ENCODE measurements at places on chromosomes 13 and 19. TPM values are rescaled to one million over a fixed set of nuclear protein-coding genes. Genes with fewer than 3 reads are reported as not detected.

ZNF546 gene
- 2.5 TPM for total RNA-seq

SLC8A2 gene
- total RNA-seq = not detected

GRCh38 chr13:49246850-49247642 is 679 bp upstream of the CDADC1 start:
- no peak overlapping the region for H3K27ac ChIP-seq
- H3K27me3 ChIP-seq = no peaks in the 10 kb centered on the region
- no peak for DNase-seq
- H3K36me3 ChIP-seq = no peaks in the 10 kb centered on the region
- no peaks in the 10 kb centered on the region for H3K4me1 ChIP-seq

DNA sequence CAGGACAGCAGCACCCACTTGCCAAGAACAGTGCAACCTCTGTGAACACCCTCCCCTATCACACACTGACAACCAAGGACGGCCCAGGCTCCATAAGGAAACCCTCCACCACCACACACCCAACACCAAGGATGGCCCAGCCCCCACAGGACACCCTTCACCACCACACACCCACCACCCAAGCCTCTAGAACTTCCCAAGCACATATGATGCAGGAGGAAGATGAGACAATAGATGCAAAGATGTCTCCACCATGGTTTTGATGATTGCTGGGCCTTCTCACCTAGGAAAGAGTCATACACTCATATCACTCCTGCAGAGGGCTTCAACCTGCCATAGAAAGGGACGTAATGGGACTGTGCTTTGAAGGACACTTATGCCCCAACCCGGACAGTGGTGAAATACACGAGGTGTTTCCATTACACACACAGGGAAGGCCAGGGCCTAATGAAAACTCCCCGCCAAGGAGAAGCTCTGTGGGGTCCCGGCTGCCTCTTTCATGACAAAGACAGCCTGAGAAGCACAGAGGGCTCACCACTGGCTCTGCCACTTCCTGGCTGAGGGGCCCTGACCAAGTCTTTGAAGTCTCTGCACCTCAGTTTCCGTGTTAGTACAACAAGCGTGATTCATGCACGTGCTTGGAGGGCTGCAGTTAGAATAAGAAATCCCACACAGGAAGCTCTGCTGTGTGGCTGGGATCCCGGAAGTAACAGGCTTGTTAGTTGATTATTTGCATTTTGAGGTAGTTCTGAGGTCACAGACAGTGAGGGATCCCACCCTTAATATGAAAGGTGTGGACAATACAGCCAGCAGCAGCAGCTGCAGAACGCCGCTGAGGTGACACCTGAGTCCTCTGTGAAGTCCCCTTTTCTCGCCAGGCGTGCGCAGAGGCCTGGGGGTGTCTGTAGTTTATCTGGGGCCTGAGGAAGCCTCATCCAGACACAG is 61.9 kb upstream of the ATP12A start:
- no peak overlapping the region for H3K27ac ChIP-seq
- no peaks in the 10 kb centered on the region for H3K36me3 ChIP-seq
- DNase-seq = no peak
- H3K27me3 ChIP-seq = no peaks in the 10 kb centered on the region
- H3K4me1 ChIP-seq = no peaks in the 10 kb centered on the region

DNA sequence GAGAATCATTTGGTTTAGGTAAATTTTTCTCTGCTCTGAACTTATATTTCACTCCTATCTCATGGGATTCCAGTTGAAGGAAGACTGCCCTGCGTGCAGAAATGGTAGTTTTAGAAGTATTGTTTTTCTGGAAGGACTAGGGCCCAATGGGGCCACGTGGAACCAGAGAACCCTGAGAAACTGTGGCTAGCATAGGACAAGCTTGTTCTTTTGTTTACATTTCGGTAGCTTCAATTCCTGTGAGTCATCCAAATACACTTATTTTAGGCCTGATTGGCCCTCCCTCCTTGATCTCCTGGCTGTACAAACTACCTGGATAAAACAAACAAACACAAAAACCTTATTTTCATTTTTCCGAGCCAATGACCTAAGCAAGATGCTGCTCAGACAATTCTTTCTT is 124.0 kb downstream of the ITGBL1 start:
- H3K4me3 ChIP-seq = no peak overlapping the region
- H3K27me3 ChIP-seq = no peaks in the 10 kb centered on the region
- H3K4me1 ChIP-seq = peaks cover 43% of the 10 kb centered on the region

- H3K4me1 ChIP-seq = peaks cover 18% of the 10 kb centered on the region
- H3K27ac ChIP-seq = no peak overlapping the region
- no peaks in the 10 kb centered on the region for H3K36me3 ChIP-seq
Observed at GRCh38 chr19:10603084-10603872, 16.2 kb upstream of the AP1M2 start.

DNA sequence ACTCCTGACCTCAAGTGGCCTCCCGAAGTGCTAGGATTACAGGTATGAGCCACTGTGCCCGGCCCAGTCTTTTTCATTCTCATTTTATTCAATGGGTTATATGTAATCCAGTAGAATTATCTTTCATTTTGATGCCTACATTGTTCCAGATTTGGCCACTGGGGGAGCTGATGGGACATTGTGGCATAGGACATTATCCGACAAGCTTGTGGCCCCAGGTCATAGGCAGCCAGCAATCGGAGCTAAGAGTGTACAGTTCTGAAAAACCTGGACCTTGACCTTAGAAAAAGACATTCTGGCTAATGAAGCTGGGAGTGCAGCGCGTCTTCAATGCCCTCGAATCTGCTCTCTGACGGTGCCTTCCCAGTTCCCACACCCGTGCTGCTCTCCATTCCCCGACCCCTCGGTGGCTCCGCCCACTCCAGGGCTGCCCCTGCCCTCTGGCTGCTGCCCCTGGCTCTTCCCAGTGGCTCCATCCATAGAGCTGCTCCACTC is 108.7 kb downstream of the TEX29 start:
- H3K27me3 ChIP-seq = peaks cover 24% of the 10 kb centered on the region
- DNase-seq = peak; percentile 47
- H3K36me3 ChIP-seq = no peaks in the 10 kb centered on the region
- no peak overlapping the region for H3K4me3 ChIP-seq
- H3K4me1 ChIP-seq = no peaks in the 10 kb centered on the region
- no peak overlapping the region for H3K27ac ChIP-seq

CDX2 gene
- total RNA-seq = 0.62 TPM

DNA sequence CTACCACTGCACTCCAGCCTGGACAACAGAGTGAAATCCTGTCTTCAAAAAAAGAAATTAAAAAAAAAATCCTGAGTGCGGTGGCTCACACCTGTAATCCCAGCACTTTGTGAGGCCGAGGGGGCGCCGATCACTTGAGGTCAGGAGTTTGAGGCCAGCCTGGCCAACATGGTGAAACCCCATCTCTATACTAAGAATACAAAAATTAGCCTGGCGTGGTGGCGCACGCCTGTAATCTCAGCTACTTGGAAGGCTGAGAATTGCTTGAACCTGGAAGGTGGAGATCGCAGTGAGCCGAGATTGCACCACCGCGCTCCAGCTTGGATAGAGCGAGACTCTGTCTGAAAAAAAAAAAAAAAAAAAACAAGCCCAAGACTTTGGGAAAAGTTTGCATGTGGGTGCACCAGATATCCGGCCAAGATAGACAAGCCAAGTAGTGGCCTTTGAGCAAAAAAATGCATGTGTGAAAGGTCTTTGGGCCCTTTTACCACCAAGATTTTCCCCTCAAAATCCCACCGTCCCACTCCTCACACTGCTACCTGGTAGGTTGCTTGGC is 5.7 kb downstream of the DNAJB1 start:
- no peak overlapping the region for H3K27ac ChIP-seq
- H3K27me3 ChIP-seq = no peaks in the 10 kb centered on the region
- peaks cover 38% of the 10 kb centered on the region for H3K36me3 ChIP-seq

- H3K27ac ChIP-seq = no peak overlapping the region
- H3K4me3 ChIP-seq = no peak overlapping the region
- no peak for DNase-seq
Observed at GRCh38 chr13:82747291-82747690, 1135.0 kb downstream of the SLITRK1 start.

DNA sequence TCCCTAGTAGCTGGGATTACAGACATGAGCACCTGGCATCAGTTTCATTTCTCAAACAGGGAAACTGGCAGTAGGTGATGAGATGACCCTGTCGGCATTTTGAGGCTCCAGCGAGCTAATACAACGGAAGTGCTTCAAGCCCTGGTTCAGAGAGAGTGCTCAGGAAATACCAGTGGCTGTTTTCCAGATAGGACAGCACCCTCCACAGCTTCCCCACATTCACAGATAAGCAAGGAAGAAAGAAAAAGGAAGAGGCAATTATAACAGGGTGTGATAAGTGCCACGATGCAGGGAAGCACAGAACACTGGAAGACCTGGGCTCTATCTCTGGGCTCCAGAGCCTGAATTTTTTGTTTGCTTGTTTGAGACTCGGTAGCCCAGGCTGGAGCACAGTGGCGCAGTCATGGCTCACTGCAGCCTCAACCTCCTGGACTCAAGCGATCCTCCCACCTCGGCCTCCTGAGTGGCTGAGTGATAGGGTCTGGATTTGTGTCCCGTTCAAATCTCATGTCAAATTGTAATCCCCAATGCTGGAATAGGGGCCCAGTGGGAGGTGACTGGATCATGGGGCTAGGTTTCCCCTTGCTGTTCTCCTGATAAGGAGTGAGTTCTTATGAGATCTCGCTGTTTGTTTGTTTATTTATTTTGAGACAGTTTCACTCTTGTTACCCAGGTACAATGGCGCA is 43.5 kb downstream of the PIN1 start:
- H3K27ac ChIP-seq = no peak overlapping the region
- H3K36me3 ChIP-seq = no peaks in the 10 kb centered on the region
- no peaks in the 10 kb centered on the region for H3K27me3 ChIP-seq
- no peak overlapping the region for H3K4me3 ChIP-seq
- peaks cover 17% of the 10 kb centered on the region for H3K4me1 ChIP-seq
- DNase-seq = no peak

DNA sequence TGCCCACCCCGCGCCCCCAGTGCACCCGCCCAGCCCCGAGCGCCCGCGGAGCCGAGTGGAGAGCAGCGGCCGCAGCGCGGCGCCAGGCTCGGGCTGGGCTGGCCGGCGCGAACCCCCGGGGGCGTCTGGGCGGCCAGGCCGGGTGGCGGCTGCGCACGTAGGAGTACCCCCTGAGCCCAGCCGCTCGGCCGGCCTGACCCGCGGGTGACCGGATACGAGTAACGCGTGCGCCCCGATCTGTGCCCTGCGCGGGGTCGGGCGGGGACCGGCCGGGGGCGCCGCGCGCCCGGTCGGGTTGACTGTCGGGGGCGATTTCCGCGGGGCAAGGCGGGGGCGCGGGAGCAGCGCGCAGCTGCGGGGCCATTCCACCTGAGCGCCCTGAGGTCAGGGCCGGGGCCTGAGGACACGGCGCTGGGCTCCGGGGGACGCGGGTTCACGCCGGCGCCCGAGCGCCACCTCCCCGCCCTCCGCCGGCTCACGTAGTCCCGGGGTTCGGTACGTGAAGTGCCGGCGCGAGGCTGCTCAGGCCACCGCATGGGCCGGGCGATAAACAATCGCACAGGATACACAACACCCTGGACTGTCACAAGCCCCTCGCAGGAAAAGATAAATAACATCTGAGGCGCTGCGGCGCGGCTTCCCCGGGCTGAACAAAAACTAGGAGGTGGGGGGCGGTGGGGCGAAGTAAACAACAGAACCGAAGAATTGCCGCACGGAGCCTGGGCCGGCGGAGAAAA is 37.6 kb upstream of the FLT1 start:
- no peak for DNase-seq
- H3K27ac ChIP-seq = no peak overlapping the region
- H3K36me3 ChIP-seq = no peaks in the 10 kb centered on the region
- peaks cover 45% of the 10 kb centered on the region for H3K27me3 ChIP-seq
- no peak overlapping the region for H3K4me3 ChIP-seq

GRCh38 chr13:31890946-31891345 is 140.6 kb upstream of the FRY start:
- no peak overlapping the region for H3K27ac ChIP-seq
- DNase-seq = no peak
- H3K36me3 ChIP-seq = no peaks in the 10 kb centered on the region
- 0 out of 2 replicates have a peak, but pooled peaks cover 4% of the 10 kb centered on the region for H3K27me3 ChIP-seq

SIGLEC7 gene
- total RNA-seq = not detected
